ENCODE measurements at places on chromosomes 3 and 15.
A peak's percentile ranks its signal among the peaks of the same experiment; 100 is the strongest.

GRCh38 chr15:67048281-67049279 is 16.8 kb upstream of the SMAD3 start:
- DNase-seq: peak; percentile 30

DNA sequence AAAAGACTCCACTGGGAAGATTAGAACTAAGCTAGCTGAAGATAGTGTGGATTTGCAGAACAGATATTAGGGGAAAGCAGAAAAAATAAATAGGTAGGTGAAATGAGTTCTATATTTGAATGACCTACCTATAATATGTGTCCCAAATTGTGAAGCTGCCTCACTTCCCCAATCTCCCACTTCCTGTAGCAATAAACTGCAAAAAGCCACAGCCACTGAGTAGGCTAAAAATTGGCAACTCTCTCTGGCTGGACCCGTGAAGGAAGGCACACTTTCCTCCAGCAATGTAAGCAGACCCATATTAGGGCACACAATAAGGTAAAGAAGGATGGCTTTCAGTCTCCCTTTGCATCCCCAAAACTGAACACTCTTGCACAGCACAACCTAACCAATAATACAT is 43.7 kb upstream of the NECTIN3 start:
- DNase-seq: no peak

GRCh38 chr15:45221967-45222366 is 30.1 kb upstream of the SLC28A2 start:
- no peak for DNase-seq

DNA sequence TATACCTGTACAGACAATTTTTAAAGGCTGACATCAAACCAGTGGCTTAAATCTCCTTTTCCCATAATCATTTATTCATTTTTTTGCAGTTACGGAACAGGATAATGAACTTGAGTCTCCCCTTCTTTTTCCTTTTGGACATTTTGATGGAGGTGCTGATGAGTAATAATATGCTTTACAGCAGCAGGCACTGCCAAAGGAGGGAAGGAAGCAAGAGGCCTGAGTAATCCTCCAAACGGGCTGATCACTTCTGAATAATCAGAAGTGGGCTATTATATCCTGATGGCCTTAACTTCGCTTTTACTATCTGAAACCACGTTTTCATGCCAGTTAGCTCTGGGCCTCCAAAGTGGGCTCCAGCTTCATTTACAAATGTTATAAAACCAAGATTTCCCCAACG is 527.2 kb downstream of the FOXP1 start:
- DNase-seq: no peak

DNA sequence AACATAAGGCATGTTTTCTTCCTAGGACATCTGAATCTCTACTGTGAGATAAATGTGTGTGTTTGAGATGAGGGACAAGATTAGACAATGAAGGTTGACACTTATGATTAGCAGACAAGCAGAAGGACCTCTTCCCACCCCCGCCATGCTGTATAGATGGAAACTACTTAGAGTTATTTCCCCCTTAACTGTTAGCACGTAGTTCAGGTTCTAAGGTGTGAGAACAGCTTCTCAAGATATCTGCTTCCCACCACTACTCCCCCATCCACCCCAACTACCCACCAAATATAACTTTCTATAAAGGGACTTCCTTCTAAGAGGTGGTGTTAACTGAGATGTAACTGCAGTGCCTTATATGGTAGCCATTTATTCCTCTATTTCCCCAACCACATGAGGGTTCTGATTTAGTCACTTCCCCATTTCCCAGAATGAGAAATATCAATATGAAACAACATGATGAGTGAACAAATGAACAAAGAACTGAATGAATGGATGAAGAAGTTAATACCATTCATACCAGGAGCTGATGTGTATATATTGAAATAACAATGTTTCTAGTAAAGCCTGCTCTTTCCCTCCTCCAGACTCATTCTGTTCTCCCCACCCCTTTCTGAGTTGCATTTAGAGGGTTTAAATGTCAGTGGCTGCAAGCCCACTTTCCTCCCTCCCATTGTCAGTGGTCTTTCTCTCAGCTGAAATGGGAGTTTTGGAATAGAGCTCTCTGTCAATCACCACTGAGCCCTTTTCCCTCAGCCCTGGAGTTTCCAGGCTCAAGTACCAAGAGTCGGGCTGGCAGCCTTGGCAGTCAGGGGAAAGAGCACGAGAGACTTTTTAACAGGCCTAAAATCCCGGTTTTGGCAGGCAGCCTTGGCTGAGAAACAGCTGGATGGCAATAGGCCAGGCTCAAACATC is 7.7 kb upstream of the RFTN1 start:
- no peak for DNase-seq

Data from heart left ventricle (tissue), 16 donors.